Renal pelvis (tissue), 12 donors: ENCODE measurements at places on chromosomes 4 and X.

DNA sequence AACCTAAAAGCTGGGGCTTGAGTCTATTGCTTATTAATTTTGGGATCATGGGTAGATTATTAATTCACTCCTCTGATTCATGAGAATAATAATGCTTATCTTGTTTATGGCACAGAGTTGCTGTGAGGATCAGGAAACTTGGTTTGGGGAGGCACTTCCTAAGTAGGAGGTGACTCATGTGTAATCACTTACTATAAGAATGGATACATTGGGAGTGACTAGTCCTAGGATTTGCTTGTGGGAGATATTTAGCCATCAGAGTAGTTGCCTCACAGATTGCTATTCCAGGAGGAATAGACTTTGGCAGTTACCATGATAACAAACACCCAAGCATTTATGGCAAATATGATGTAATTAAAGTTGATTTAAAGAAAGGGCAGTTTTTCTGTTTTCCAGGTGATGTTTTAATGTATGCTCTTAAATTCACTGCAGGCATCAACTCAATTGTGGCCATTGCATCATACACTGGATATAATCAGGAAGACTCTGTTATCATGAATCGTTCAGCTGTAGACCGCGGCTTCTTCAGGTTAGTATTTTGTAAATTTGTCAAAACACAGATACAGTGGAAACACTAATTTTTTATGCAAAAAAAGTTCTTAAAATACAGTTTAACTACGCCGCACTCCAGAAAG lies 41.9 kb downstream of the POLR2B start:
- DNase-seq = no peak

DNA sequence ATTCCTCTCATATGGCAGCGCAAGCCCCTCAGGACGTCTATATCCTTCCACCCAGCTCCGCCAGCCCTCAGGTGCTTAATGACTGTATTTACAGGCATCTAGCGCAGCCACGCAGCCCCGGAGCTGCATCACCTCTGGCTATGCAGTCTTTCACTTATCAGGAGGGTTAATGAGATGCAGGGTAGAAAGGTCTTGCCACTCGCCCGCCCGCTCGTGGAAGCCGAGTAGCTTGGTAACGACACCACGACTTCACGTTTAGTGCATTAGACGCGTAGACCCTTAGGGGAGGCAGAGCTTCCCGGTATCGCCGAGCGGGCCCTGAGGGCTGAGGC lies 1.5 kb upstream of the SLC16A2 start:
- DNase-seq = no peak

DNA sequence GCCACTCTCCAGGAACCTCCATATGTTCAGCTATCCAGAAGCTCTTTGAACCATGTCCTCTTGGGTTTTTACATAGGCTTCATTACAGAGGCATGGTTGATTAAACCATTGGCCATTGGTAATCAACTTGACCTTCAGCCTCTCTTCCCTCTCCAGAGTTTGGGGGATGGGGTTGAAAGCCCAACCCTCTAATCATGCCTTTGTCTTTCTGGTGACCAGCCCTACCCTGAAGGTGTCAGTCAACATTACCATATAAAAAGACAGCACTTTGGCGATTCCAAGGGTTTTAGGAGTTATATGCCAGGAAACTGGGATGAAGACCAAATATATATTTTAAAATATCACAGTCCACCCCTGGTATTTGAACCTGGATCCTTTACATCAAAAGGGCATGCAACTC lies 222.5 kb downstream of the CHIC1 start:
- DNase-seq = no peak

DNA sequence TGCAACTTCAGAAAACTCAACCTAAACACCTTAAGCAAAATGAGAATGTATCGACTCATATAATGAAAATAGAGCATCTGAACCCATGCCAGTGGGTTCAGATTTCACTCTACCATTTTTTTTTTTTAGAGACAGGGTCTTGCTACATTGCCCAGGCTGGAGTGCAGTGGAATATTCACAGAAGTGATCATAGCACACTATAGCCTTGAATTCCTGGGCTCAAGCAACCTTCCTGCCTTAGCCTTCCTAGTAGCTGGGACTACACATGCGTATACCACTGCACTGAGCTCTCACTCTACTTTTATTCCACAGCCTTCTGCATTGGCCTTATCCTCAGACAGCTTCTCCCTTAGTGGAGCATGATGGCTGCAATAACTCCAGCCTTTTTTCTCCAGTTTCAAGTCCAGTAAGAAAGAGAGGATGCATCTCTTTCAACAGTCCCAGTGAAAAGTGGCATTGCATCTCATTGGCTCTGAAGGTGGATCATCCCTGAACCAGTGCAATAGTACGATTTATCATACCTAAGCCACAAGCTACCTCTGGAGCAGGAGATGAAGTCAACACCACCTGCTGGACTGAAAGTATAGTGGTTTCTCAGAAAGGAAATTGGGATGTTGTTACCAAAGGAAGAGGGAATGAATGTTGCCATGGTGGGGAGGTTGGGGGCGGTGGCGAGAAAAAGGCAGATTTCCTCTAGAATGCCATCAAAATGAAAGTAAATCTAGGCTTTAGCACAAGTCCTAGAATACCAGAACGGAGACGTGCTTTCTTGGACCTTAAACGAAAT lies 2.0 kb upstream of the SOD3 start:
- DNase-seq = no peak

GRCh38 chrX:140431521-140431920 lies 73.3 kb downstream of the SOX3 start:
- no peak for DNase-seq

DNA sequence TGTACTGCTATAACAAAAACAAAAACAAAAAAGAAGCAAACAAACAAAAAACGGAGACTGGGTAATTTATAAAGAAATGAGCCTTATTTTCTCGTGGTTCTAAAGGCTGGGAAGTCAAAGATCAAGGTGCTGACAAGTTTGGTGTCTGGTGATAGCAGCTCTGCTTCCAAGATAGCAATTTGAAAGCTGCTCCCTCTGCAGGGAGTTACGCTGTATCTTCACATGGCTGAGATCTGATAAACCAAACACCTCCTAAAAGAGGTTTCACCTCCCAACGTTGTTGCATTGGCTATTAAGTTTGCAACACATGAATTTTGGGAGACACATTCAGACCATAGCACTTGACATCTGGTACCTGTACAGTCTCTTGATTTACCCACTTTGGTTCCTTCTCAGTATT lies 854.2 kb downstream of the CENPC start:
- no peak for DNase-seq

GRCh38 chrX:123336666-123337065 lies 152.6 kb downstream of the GRIA3 start:
- no peak for DNase-seq

- no peak for DNase-seq
Observed at GRCh38 chr4:96260064-96260682, 420.3 kb downstream of the PDHA2 start.

DNA sequence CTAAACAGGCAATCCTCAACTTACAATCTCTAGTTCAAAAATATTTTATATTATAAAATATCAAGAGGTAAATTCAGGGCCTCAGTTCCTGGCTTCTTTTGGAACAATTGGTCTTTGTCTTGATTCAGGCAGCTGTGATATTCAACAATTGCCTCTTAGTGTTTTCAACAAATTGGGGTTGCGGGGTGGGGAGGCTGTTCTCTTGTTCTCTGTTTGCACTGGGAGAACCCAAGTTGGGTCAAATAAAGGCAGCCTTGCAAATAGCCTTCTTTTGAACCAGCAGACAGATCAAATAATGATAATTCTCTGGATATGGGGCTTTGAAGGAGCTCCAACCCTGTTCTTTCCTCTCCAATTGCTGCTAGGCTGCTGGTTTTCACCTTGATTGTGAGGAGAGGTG lies 142.5 kb downstream of the COL4A5 start:
- DNase-seq = no peak
